Stimulated activated naive B cell treated with anti-CD40 and anti-IgM and Interleukin-4, amounts not matched to agents 10 μg/mL and 1 μg/mL and 100 μg/mL, for 72 hours (primary cell): ENCODE measurements at places on chromosomes 12 and 14.
A peak's percentile ranks its signal among the peaks of the same experiment; 100 is the strongest.

GRCh38 chr14:55706365-55706684, 126.3 kb downstream of the KTN1 start:
- peaks cover 17% of the 10 kb centered on the region for H3K36me3 ChIP-seq
- H3K27me3 ChIP-seq: no peaks in the 10 kb centered on the region
- no peak overlapping the region for H3K4me3 ChIP-seq
- peaks cover 12% of the 10 kb centered on the region for H3K4me1 ChIP-seq

GRCh38 chr12:108933949-108934348, 54.1 kb downstream of the DAO start:
- H3K4me1 ChIP-seq: peaks cover 19% of the 10 kb centered on the region
- no peaks in the 10 kb centered on the region for H3K36me3 ChIP-seq
- no peak overlapping the region for H3K27ac ChIP-seq
- H3K27me3 ChIP-seq: no peaks in the 10 kb centered on the region
- H3K4me3 ChIP-seq: no peak overlapping the region

GRCh38 chr12:3229577-3229976, 152.4 kb downstream of the TSPAN9 start:
- H3K4me1 ChIP-seq: peaks cover 57% of the 10 kb centered on the region
- peaks cover 3% of the 10 kb centered on the region for H3K36me3 ChIP-seq
- H3K27me3 ChIP-seq: peaks cover 14% of the 10 kb centered on the region
- DNase-seq: no peak
- peak overlapping the region; percentile 0 for H3K4me3 ChIP-seq

DNA sequence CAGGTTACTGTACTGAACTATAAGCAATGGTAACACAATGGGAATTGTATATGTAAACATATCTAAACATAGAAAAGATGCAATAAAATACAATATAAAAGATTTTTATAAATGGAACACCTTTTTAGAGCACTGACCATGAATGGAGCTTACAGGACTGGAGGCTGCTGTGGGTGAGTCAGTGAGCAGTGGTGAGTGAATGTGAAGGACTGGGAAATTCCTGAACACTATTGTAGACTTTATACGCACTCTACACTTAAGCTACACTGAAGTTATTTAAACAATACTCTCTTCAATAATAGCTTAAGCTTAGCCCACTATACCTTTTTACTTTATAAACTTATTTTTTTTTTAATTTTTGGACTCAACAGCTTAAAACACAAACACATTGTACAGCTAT, 313.5 kb downstream of the KCNC2 start:
- no peak overlapping the region for H3K4me3 ChIP-seq
- H3K36me3 ChIP-seq: no peaks in the 10 kb centered on the region
- H3K4me1 ChIP-seq: no peaks in the 10 kb centered on the region
- H3K27ac ChIP-seq: no peak overlapping the region
- H3K27me3 ChIP-seq: no peaks in the 10 kb centered on the region
- DNase-seq: no peak

DNA sequence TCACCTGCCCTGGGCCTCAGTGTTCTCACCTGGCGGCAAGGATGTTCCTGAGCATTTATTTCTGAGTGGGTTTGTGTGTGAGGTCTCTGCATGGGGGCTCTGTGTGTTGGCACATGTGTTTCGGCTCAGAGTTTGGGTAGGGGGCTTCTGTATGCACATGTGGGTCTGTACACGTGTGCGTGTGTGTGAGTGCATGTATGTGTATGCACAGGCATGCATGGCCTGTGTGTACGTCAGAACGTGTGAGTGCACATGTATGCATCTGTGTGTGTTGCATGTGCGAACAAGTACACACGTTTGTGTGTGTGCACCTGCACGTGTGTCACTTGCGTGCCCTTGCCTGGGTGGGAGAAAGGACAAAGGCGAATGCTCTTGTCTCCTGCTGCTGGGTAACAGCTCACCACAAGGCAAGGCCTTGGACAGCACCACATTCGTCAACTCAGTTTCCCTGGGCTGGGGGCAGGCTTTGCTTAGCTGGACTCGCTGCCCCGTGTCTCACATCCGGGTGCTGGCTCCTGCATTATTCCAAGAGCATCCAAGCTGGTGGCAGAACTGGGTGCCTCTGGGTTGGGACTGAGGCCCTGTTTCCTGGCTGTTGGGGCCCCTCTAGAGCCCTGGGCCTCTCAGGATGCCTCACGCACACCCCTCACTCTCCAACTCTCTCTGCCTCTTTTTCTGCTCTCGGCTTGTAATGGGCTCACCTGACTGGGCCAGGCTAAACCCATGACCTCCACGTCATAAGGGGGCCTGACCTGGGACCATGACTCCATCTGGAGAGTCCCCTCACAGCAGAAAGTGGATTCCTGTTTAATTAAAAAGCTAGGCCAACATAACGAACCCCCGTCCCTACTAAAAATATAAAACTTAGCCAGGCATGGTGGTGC, 153.6 kb upstream of the C14orf180 start:
- no peak overlapping the region for H3K27ac ChIP-seq
- no peaks in the 10 kb centered on the region for H3K36me3 ChIP-seq
- no peak overlapping the region for H3K4me3 ChIP-seq
- H3K27me3 ChIP-seq: no peaks in the 10 kb centered on the region
- peaks cover 2% of the 10 kb centered on the region for H3K4me1 ChIP-seq
- DNase-seq: no peak

- no peak for DNase-seq
- H3K4me3 ChIP-seq: no peak overlapping the region
- H3K27me3 ChIP-seq: no peaks in the 10 kb centered on the region
Observed at GRCh38 chr12:92561543-92561899, 141.3 kb upstream of the PLEKHG7 start.

GRCh38 chr12:7433276-7433822, 10.6 kb downstream of the CD163L1 start:
- no peaks in the 10 kb centered on the region for H3K4me1 ChIP-seq
- H3K27ac ChIP-seq: no peak overlapping the region
- peaks cover 10% of the 10 kb centered on the region for H3K27me3 ChIP-seq
- no peak overlapping the region for H3K4me3 ChIP-seq

DNA sequence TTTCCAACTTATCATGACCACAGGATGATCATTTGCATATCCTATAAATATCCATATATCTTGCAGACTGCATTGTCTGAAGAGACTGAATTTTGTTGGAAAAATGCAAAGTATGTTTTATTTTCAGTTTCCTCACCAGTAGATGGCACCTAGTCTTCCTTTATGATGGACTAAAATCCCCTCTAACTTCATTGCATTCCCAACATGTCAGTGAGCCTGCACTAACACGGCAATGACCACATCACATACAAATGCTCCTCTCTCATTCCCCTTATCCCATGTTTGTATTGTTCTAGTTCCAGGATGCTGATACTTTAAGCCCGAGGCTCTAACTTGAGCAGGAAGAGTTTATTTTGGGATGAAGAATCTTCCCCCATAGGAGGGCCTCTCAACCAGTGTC, 24.7 kb upstream of the MYBPC1 start:
- peak overlapping the region; percentile 26 for H3K4me3 ChIP-seq
- peaks cover 6% of the 10 kb centered on the region for H3K27me3 ChIP-seq
- no peaks in the 10 kb centered on the region for H3K36me3 ChIP-seq
- peaks cover 19% of the 10 kb centered on the region for H3K4me1 ChIP-seq
- DNase-seq: no peak

DNA sequence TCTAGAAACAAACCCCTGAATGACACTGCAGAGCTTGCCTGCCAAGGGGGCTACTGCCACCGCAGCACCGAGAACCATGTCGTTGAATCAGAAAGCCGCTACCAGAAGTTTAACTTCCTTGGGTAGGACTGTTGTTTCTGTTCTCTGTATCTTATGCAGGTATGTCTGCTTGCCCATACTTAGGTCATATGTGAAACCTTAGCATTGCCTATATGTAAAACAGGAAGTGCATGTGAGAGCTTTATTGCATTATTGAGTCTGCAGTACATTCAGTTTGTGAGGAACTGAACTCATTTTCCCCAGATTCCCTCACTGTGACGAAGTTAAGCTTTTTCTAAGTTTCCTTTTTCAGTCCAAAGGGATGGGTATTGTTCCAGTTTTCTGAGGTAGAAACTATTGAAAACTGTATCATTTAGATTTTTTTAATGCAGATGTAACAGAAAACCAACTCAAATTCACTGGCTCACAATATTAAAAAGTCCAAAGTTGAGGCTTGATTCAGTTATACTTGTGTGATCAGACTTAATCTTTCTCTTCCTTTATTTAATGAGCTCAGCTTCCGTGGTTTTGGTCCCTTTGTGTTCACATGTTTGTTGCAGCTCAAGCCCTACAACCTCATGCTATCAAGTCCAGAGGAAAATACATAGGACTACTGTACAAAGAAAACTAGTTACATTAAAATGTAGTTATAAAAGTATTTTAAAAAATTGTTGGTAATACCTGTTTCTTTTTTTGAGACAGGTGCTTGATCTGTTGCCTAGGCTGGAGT, 6.9 kb downstream of the FBXO34 start:
- H3K4me3 ChIP-seq: peak overlapping the region; percentile 10
- H3K27ac ChIP-seq: peak overlapping the region; percentile 59
- H3K27me3 ChIP-seq: no peaks in the 10 kb centered on the region
- peak; percentile 7 for DNase-seq
- peaks cover 2% of the 10 kb centered on the region for H3K36me3 ChIP-seq

DNA sequence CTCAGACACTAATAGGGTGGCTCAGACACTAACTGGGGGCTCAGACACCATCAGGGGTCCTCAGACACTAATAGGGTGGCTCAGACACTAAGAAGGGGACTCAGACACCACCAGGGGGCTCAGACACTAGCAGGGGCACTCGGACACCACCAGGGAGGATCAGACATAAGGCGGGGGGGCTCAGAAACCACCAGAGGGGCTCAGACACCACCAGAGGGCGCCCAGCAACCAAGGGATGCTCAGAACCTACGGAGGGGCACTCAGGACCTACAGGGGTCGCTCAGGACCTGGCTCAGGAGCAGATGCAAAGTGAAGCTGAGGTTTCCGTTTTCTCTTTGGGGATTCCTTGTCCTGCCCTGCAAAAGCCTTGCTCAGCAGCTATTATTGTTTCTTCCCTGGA, 448.5 kb downstream of the TMEM121 start:
- DNase-seq: no peak
- H3K4me3 ChIP-seq: no peak overlapping the region
- peaks cover 5% of the 10 kb centered on the region for H3K27me3 ChIP-seq
- peaks cover 5% of the 10 kb centered on the region for H3K4me1 ChIP-seq

DNA sequence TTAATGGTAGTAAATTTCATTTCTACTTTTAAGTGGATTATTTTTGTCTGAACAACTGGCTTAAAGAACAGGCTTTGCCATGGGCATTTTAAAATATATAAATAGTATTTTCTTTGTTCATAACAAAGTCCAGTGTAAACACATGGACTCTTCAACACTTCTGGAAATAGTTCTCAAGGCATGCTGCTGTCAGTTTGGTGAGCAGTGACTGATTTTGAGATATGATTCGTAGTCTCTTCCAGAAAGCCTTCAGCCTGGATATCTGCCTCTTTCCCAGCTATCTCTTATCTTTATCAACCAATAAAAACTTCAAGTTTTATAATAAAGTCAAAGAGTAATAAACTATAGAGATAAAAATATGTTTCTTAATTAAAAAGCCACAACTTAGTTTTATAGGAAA, 110.7 kb downstream of the NAV3 start:
- H3K4me1 ChIP-seq: no peaks in the 10 kb centered on the region
- DNase-seq: no peak
- no peaks in the 10 kb centered on the region for H3K36me3 ChIP-seq
- H3K27me3 ChIP-seq: no peaks in the 10 kb centered on the region
